ENCODE measurements at places on chromosomes 4 and X. TPM values are rescaled to one million over a fixed set of nuclear protein-coding genes. Genes with fewer than 3 reads are reported as not detected.

DCAF4L1 gene
- polyA plus RNA-seq: not detected

DNA sequence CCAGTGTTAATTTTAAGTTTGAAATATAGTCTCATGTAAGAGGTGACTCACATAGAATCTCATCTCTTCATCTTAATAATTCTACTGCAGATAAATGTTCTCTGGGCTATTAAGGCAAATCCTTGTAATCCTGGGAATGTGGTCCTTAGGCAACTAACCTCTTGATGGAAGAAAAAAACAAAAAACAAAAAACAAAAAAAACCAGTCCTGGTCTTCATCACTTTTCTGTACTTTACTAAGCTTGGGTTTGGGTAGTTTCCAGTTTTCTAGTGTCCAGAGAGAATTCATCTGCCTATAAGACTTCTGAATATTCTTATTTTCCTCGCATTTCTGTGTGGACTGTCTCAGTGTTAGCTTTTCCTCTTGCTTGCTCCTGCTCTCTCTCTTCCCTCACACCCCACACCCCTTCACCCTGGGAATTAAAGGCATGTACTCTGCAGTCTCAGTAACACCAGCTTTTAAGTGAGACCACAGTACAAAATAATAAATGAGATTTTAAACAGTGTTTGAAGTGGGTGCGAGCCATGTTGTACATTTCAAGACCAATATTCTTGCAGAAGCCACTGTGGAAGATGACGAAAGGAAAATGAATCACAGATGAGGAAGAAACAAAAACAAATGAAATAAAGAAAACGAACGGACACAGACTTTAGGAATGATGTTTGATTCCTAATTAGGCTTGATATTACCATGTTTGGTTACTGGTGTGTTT lies 51.7 kb downstream of the HAND2 start:
- DNase-seq: no peak

XAGE1A gene
- not detected for polyA plus RNA-seq

IL13RA1 gene
- not detected for polyA plus RNA-seq

Measured in CD4-positive, alpha-beta memory T cell (primary cell).